ENCODE measurements at places on chromosomes 2 and 18.

- no peak for DNase-seq
These were observed 128.8 kb upstream of the HAAO start for GRCh38 chr2:42921147-42921520.

DNA sequence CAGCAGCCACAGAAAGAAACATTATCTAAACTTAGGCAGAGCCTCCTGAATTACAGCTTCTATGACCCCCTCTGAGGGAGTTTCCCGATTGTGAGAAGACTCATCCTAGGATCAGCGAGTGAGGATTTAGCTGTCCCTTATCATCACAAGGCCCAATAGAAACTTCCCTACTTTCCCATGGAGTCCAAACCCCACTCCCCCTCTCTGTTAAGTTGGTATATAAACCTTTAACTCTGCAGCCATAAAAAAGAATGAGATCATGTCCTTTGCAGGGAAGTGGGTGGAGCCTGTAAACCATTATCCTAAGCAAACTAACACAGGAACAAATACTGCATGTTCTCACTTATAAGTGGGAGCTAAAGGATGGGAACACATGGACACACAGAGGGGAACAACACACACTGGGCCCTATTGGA, 78.8 kb downstream of the MYL12B start:
- no peak for DNase-seq

- DNase-seq = no peak
These were observed 128.7 kb downstream of the CTIF start for GRCh38 chr18:48667276-48668254.

- no peak for DNase-seq
These were observed 88.4 kb upstream of the NRP2 start for GRCh38 chr2:205593891-205594290.

DNA sequence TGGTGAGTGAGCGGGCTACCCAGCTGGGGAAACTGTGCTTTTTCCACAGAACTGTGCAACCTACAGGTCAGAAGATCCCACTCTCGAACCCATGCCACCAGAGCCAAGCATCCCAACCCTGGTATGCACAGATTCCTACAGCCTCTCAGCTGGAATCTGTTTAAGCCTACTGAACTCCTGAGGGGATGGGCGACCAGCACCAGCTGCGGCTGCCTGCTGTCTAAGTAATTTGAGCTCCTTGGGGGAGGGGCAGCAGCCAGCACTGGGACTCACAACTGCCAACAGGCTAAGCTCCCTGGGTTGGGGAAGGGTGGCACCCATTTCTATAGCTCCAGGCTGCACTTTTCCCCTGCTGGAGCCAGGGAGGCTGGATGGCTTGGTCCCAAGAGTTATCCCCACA, 11.8 kb downstream of the CYP27C1 start:
- DNase-seq = no peak

DNA sequence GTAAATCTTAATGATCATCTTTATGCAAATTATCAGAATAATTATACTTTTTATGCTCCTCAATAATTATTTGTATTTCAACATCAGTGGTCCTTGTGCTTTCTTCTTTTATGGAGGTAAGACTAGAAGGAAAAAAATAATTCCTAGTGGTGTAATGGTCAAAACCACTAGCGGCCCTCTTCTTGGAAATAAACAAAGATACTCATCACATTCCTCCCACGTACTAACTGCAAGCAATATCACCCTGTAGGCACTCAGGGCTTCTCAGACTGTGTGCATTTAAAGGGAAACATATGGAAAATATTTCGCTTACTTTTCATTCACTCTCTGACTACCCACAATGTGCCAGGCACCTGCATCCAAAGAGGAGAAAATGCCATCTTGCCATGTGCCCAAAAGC, 263.7 kb downstream of the DOK6 start:
- no peak for DNase-seq

- DNase-seq = no peak
These were observed 76.9 kb downstream of the TWIST2 start for GRCh38 chr2:238924796-238925195.

- no peak for DNase-seq
These were observed 104.8 kb downstream of the SP100 start for GRCh38 chr2:230520875-230521155.

DNA sequence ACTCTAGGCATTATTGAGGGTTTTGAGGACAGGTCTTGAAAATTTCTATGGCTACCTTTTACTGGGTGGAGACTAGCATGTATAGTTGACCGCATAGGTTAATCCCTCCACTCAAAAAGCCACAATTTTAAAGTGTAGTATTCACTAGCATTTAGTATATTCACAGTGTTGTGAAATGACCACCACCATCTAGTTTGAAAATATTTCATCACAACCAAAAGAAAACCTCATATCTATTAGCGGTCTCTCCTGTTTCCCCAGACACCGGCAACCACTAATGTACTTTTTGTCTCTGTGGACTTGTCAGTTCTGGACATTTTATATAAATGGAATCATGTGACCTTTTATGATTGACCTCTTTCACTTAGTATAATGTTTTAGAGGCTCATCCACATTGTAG, 53.9 kb downstream of the MSH2 start:
- no peak for DNase-seq

DNA sequence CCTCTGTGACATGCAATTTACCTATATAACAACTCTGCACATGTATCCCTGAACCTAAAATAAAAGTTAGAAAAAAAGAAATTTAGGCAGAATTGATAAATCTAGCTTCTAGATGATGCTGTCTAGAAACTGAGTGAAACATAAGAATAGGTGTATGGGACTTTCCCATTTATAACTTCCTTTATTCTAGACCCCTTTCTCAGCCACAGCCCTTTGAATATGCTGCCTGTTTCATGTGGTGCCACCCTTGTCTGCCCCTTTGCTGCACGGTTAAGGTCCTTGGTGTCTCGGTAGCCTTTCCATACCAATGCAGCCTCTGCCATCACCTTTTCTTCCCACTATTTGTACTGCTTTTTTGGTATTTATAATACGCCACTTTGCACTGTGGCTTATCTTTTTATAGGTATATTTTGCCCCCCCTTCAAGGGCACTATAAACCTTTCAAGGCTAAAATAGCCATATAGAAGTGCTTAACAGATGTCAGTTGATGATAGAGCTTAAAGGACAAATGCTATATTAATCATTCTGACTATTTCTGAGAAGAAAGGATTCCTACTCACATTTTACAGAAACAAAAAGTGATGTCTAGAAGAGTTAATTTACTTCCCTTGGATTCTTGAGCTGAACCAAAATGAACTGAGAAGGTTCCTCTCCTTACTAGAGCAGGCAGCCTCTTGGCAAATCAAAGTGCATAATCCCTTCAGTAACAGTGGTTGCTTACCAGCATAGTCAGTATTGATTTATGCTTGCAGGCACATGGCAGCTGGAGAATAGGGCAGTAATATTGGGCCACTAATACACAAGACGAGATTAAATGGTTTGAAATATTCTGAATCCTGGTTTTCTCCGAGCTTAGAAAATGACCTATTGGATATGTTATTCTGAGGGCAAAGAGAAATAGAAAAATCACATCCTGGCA, 88.1 kb upstream of the CYP26B1 start:
- DNase-seq = no peak

- DNase-seq = no peak
These were observed 874.9 kb downstream of the RNF144A start for GRCh38 chr2:7792031-7792651.
